ENCODE measurements at places on chromosomes 4 and X.
A peak's percentile ranks its signal among the peaks of the same experiment; 100 is the strongest.

- no peak for DNase-seq
These were observed 73.0 kb downstream of the SEC24D start for GRCh38 chr4:118762730-118763477.

DNA sequence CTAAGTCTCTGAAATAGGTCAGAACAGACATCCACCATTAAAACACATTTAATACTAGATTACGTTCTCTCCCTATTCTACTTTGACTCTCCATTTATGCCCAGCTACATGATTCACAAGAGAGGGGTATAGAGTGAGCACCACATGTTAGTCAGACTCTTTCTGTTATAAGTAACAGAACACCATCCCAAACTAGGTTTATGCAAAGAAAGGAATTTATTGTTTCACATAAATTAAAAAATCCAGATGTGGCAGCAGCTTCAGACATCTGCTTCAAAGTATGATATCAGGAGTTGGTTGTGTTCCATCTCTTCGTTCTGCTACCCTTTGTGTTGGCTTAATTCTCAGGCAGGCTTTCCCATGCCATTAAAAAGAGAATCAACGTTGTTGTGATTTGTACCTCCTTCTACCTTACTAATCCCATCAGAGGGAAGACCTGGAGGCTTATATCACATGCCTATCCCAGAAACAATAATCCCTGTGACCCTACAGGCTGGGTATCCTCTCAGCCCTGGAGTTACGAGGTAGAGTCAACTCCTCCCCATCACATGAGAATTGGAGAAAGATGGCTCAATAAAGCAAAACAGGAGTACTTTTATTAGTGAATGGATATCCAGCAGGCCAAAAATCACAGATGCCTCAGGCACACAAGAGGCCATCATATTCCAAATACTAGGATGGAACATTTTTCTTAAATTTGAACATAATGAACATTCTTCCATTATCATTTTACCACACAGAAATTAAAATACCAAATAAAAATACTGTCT lies 163.2 kb downstream of the SLC7A11 start:
- no peak for DNase-seq

- no peak for DNase-seq
These were observed 744.6 kb downstream of the RPA4 start for GRCh38 chrX:97628326-97628725.

DNA sequence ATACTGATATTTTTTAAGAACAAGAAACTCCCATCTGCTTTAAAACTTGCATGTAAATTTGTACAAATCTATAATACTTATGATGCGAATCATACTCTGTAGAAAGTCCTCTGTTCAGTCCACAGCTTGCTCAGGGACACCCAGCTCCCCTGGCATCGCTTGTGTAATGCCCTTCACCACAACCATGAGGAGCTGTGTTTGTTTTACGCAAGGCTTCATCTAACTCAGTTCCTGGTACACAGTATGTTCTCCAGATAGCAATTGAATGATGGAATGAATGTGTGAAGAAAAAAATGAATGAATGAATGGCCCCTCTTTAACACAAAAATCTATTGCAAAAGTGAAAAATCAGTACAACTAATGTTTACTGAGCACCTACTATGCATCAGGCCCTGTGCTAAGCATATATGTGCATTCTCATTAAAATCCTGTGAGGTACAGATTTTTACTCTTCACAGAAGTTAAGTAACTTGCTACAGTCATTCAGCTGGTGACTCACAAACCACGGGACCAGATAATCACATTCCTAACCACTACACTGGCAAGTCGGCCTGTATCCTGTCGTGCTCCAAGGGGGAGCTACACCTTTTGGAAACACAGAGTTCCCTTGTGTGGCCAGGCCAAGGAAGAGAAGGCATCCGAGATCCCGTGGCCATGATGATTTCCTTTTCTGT lies 58.7 kb upstream of the KDR start:
- peak; percentile 91 for DNase-seq

DNA sequence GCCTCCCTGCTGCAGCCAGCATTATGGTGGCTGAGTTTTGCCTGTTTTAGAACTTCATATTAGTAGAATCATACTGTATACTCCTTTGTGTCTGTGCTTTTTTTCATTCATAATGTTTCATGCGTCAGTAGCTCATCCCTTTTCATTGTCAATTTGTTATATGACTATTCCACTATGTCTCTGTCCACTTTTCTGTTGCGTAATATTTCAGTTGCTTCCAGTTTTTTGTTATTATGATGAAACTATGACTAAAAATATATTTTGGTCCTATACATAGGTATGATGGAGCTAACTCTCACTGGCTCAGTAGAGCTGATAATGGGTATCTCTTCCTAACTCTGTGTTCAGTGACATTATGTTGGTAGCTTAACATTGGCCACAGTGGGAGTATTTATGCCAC lies 48.3 kb downstream of the DMP1 start:
- DNase-seq, result no peak

GRCh38 chr4:171746418-171746817 lies 66.8 kb upstream of the GALNTL6 start:
- DNase-seq, result no peak

- DNase-seq, result no peak
These were observed 92.0 kb downstream of the IRF2 start for GRCh38 chr4:184382189-184382846.

GRCh38 chr4:85367815-85368214 lies 107.1 kb upstream of the ARHGAP24 start:
- no peak for DNase-seq

GRCh38 chr4:145625677-145626622 lies 6.8 kb downstream of the MMAA start:
- DNase-seq, result peak; percentile 18

- no peak for DNase-seq
These were observed 314.7 kb downstream of the CHIC1 start for GRCh38 chrX:73877687-73878086.

- DNase-seq, result no peak
These were observed 114.9 kb downstream of the ZNF827 start for GRCh38 chr4:145823743-145824142.

- DNase-seq, result no peak
These were observed 42.2 kb upstream of the HSD17B10 start for GRCh38 chrX:53476371-53476770.

DNA sequence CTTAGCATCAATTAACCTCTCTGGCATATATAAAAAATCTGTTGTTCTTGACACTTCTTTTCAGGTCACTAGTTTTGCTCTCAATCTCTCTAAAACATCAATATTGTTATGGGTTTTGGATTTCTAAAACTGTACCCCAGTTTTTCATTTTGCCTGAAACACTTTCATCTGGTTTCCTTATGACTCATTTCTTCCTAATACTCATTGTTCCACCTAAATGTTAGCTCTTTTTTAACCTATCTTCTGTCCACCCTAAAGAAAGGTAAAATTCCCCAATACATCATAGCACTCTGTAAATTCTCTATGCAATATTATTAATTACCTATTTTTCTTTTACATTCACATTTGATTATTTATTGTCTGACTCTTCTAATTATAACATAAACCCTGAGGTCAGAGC lies 575.5 kb upstream of the NDST4 start:
- no peak for DNase-seq

DNA sequence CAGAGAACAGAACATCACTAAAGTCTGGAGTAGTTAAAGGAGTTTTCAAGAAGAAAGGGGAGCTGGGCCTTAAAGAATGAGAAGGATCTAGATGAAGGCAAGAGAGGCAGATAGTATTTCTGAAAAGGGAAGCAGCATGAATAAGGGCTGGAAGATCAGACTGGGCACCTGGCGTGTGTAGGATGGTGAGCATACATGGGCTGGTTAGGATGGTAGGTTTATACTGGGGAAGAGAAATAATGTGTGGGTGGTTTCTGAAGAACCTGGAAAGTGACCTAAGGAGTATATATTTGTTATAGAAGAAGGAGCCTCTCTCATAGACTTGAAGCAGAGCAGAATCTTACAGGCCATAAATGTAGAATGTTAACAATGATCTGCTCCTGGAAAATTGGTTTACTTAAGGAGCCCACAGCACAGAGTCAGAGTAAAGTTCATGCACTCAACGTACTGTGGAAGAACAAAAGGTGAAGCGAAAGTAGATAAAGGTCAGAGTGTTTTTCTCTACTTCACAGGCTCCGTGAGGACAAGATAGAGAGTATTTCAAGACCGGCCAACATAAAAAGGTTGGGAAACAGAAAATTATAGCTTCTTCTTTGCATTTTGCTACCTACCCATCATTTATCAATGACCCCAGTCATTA lies 35.8 kb downstream of the MBNL3 start:
- DNase-seq, result no peak

DNA sequence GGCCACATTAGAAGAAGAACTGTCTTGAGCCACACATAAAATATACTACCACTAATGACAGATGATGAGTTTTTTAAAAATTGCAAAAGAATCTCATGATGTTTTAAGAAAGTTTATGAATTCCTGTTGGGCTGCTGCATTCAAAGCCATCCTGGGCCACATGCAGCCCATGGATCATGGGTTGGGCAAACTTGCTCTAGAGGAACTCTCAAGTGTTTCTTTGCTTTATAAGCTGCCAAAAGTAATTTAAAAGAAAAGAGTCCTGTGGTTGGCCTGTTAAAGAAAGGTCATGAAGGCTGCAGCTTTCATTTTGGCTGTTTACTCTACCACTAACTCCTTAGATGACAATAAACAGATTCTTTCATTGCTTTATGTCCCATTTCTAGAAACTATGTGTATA lies 218.2 kb downstream of the SCFD2 start:
- no peak for DNase-seq

GRCh38 chr4:181582595-181582994 lies 660.6 kb upstream of the TENM3 start:
- DNase-seq, result no peak

- DNase-seq, result no peak
These were observed 77.4 kb upstream of the AGA start for GRCh38 chr4:177519481-177520260.

DNA sequence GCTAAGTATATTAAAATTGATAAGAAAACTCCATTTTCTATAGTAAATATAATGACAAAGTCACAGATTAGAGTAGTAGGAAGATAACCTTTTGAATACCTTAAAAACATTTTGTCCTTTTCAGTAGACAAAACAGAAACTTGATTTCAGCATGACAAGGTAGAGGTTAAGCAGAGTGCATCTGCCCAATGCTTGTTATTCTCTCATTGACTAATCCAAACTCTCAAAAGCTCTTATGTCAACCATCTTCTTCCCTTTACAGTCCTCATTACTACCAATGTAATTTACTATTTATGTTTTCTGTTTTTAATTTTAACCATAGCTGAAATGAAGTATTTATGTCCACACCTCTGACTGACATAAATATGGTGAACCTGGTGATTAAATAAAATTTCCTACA lies 11.1 kb downstream of the NIPAL1 start:
- no peak for DNase-seq

DNA sequence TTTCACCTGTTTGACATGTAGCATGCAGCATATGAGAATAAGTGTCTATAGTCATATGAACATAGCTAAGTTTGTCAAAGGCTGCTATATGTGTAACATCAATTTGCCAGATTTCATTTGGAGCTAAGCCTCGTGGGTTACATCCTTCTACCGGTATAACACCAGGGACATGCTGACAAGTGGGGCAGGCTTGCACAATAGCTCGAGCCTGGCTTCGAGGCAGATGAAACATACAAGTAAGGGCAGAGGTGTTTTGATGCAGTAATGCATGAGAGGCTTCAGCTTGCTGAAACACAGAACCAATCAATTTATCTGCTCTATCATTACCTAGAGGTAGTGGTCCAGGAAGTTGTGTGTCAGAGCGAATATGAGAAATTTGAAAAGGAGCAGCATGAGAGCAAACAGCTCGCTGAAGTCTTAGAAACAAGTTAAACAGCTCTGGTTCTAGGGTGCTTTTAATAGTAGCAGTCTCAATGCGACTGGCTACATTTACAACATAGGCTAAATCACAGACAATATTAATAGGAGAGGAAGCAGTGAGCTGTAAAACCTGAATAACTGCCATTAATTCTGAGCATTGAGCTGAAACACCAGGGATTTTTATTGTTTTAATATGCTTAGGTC lies 14.9 kb upstream of the UGDH start:
- DNase-seq, result no peak

DNA sequence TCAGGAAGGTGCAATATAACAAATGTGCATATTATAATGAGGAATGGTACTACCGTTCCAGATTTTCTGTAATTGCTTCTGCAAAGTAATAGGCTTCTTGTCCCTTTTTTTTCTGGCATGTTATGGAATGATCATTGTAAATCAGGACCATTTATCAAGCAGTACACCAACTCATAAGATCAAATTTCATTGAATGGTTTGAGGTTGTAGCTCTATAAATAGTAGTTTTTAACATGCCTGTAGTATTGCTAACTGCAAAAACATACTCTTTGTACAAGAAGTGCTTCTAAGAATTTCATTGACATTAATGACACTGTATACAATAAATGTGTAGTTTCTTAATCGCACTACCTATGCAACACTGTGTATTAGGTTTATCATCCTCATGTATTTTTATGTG lies 12.6 kb downstream of the IBSP start:
- no peak for DNase-seq

- DNase-seq, result no peak
These were observed 98.2 kb downstream of the MAPK10 start for GRCh38 chr4:86261636-86262035.

DNA sequence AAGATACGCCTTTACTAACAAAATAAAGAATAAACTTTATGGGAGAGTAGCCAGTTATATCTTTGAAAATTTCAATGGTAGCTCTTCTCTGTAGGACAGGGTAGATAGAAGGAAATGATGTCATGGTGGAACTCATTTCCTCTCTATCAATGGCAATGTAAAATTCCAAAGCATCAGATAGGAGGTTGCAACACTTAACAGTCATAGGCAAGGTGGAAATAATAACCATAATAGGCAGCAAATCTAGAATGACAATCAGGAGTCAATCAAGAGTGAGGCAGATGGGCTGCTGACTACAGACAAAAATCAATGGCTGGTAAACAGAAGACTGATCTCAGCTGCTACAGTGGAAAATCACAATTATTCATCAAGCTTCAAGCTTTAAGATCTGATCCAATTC lies 53.9 kb upstream of the TET2 start:
- DNase-seq, result no peak

GRCh38 chr4:57148177-57148576 lies 38.0 kb upstream of the IGFBP7 start:
- DNase-seq, result no peak

DNA sequence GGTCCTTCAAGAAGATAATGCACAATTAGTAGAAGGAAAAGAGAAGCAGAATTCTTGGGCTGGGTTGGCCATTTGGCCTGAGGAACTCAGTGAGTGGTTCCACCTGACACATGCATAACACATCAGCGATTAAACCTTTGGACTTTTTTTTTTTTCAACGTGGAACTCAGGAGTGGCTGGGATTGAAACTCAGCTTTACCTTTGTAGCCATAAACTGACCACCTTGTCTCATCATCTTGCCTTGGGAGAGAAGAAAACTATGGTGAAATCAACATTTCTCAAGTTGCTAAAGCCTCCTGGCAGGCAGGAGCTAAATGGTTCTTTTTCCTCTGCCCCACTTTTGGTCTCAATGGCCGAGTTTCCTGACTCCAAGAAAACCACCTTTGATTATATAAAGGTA lies 16.3 kb downstream of the PTTG2 start:
- no peak for DNase-seq

GRCh38 chr4:37763831-37764230 lies 62.7 kb upstream of the PGM2 start:
- DNase-seq, result no peak
